HT1080 (cell line): ENCODE measurements at places on chromosomes 3 and 15. TPM values are rescaled to one million over a fixed set of nuclear protein-coding genes. Genes with fewer than 3 reads are reported as not detected.

The AGTR1 gene
- total RNA-seq: 0.07 TPM in 1 of 2 replicates, not detected in the other

The DISP2 gene
- total RNA-seq: 1.0 and 1.8 TPM in 2 replicates

The SLC9A9 gene
- 1.5 and 2.8 TPM in 2 replicates for total RNA-seq

The WNT7A gene
- 0.47 and 1.3 TPM in 2 replicates for total RNA-seq

The SPSB4 gene
- total RNA-seq: not detected in 2 replicates

The NR1I2 gene
- total RNA-seq: 0.03 TPM in 2 replicates

The FAM107A gene
- total RNA-seq: 0.02 TPM in 1 of 2 replicates, not detected in the other

The HCLS1 gene
- 45.9 and 55.1 TPM in 2 replicates for total RNA-seq

The CCNL1 gene
- 82.5 and 86.8 TPM in 2 replicates for total RNA-seq

The EOMES gene
- 0.06 and 0.30 TPM in 2 replicates for total RNA-seq

The LRRK1 gene
- 9.9 and 12.4 TPM in 2 replicates for total RNA-seq

The FETUB gene
- 1.8 and 1.9 TPM in 2 replicates for total RNA-seq

The BCL2A1 gene
- total RNA-seq: 6.7 and 7.9 TPM in 2 replicates

The TGM4 gene
- 0.03 TPM in 1 of 2 replicates, not detected in the other for total RNA-seq

The PLAAT1 gene
- total RNA-seq: 8.1 and 9.3 TPM in 2 replicates

The FRMD5 gene
- total RNA-seq: 24.7 and 28.1 TPM in 2 replicates

The A4GNT gene
- total RNA-seq: not detected in 2 replicates

The RARB gene
- 0.40 TPM in 2 replicates for total RNA-seq

The LSAMP gene
- 0.21 TPM in 1 of 2 replicates, not detected in the other for total RNA-seq

The FAM174B gene
- total RNA-seq: 0.37 and 0.63 TPM in 2 replicates

The OR5AC2 gene
- not detected in 2 replicates for total RNA-seq

The TNFAIP8L3 gene
- total RNA-seq: 1.8 and 2.3 TPM in 2 replicates

The MED12L gene
- total RNA-seq: 1.5 and 2.0 TPM in 2 replicates

The HTD2 gene
- total RNA-seq: 10.1 and 11.6 TPM in 2 replicates

The SAMD7 gene
- total RNA-seq: not detected in 2 replicates

The KCNMB2 gene
- total RNA-seq: not detected in 2 replicates

The DNAH1 gene
- 0.10 TPM in 2 replicates for total RNA-seq

The SENP8 gene
- total RNA-seq: 1.3 and 2.6 TPM in 2 replicates

The SCN11A gene
- total RNA-seq: not detected in 2 replicates

The SEC61A1 gene
- total RNA-seq: 424 and 493 TPM in 2 replicates

The CACNA2D2 gene
- 0.56 TPM in 1 of 2 replicates, not detected in the other for total RNA-seq

The EXD1 gene
- total RNA-seq: not detected in 2 replicates

The SNTN gene
- total RNA-seq: not detected in 2 replicates

The CILP gene
- 1.1 and 1.2 TPM in 2 replicates for total RNA-seq

The ARID3B gene
- total RNA-seq: 3.5 and 4.9 TPM in 2 replicates

The RFTN1 gene
- 38.4 and 43.8 TPM in 2 replicates for total RNA-seq

The RNF111 gene
- 12.9 and 17.6 TPM in 2 replicates for total RNA-seq

The KBTBD13 gene
- not detected in 2 replicates for total RNA-seq

The KIF23 gene
- 63.0 and 64.9 TPM in 2 replicates for total RNA-seq

The RPL39L gene
- total RNA-seq: not detected in 2 replicates

The SNRPA1 gene
- 55.0 and 97.8 TPM in 2 replicates for total RNA-seq

The PDZRN3 gene
- total RNA-seq: 0.33 and 0.55 TPM in 2 replicates

The C3orf70 gene
- total RNA-seq: 1.7 and 2.6 TPM in 2 replicates

The HCN4 gene
- not detected in 2 replicates for total RNA-seq

The CCDC39 gene
- 0.03 and 0.05 TPM in 2 replicates for total RNA-seq

The APOD gene
- total RNA-seq: not detected in 2 replicates

The P2RY12 gene
- not detected in 2 replicates for total RNA-seq

The ABHD17C gene
- total RNA-seq: 4.0 and 8.0 TPM in 2 replicates

The SLC24A5 gene
- total RNA-seq: not detected in 2 replicates

The CADPS gene
- 0.03 and 0.18 TPM in 2 replicates for total RNA-seq

The SI gene
- not detected in 2 replicates for total RNA-seq

The NEIL1 gene
- 0.60 TPM in 1 of 2 replicates, not detected in the other for total RNA-seq
